Stimulated activated naive CD4-positive, alpha-beta T cell (primary cell): ENCODE measurements at places on chromosomes 2 and 18.

DNA sequence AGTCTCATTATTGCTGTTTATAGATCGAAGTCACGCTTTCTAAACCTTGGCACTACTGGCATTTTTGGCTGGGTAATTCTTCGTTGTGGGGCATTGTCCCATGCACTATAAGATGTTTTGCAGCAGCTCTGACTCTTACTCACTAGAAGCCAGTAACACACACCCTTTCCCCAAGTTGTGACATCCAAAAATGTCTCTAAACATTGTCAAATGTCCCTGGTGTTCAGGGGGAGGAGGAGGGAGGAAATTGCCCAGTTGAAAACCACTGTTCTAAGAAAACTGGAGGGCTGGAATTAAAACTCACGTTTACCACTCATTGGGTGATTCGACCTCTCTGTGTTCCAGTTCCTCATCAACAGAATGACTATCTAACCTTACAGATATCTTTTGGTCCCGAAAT is 115.7 kb upstream of the KLF7 start:
- no peak for DNase-seq

DNA sequence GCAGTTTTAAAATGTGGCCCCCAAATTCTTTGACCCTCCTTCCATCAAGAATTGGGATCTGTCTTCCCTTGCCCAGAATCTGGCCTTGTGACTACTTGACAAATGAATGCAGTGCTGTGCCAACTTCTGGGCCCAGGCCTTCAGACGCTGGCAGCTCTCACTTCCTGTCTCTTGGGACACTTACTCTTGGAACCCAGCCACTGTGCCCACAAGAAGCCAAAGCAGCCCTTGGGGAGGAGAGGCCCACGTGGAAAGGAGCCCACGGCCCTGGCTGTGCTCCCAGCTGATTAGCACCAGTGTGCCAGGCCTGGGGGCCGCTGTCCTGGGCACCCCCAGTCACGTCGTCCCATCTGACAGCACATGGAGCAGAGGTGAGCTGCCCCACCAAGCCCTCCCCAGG is 56.6 kb downstream of the RPL37A start:
- DNase-seq, result no peak

GRCh38 chr2:235139956-235140800 is 188.4 kb downstream of the SH3BP4 start:
- no peak for DNase-seq

DNA sequence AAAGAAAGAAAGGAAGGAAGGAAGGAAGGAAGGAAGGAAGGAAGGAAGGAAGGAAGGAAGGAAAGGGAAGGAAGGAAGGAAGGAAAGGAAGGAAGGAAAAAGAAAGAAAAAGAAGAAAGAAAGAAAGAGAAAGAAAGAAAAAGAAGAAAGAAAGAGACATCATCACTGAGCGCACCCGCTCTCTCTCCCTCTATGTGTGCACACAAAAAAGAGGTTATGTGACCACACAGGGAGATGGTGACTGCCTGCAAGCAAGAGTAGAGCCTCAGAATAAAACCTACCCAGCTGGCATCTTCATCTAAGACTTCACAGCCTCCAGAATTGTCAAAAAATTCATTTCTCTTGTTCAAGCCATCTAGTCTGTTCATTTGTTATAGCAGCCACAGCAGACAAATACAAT is 1307.4 kb upstream of the ACVR2A start:
- DNase-seq, result no peak

DNA sequence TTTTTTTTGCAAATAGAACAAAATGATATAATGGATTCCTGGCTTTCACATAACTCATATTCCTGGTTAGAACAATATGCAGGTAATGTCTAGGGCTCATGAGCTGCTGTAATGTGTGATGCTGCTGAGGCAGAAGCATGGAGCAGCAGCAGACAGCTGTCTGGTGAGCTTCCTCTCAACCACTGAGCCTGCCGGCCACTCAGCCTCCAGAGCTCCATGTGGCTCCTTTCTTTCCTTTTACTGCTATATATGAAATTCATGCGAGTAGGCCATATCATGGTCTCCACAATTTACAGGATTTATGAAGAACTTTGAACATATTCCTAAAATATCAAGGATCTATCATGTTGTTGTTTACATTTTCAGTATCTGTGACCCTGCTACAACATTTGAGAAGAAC is 120.9 kb downstream of the MEP1B start:
- DNase-seq, result no peak

GRCh38 chr2:180872255-180872654 is 108.2 kb upstream of the UBE2E3 start:
- no peak for DNase-seq
